Tibial artery (tissue), 4 donors: ENCODE measurements at places on chromosomes 1 and 21.
A peak's percentile ranks its signal among the peaks of the same experiment; 100 is the strongest.

- peak overlapping the region; percentile 52 for H3K27ac ChIP-seq
- no peaks in the 10 kb centered on the region for H3K4me1 ChIP-seq
- H3K27me3 ChIP-seq: no peaks in the 10 kb centered on the region
- no peak overlapping the region for H3K4me3 ChIP-seq
- DNase-seq: no peak
Observed at GRCh38 chr1:64195081-64195395, 8.4 kb upstream of the UBE2U start.

DNA sequence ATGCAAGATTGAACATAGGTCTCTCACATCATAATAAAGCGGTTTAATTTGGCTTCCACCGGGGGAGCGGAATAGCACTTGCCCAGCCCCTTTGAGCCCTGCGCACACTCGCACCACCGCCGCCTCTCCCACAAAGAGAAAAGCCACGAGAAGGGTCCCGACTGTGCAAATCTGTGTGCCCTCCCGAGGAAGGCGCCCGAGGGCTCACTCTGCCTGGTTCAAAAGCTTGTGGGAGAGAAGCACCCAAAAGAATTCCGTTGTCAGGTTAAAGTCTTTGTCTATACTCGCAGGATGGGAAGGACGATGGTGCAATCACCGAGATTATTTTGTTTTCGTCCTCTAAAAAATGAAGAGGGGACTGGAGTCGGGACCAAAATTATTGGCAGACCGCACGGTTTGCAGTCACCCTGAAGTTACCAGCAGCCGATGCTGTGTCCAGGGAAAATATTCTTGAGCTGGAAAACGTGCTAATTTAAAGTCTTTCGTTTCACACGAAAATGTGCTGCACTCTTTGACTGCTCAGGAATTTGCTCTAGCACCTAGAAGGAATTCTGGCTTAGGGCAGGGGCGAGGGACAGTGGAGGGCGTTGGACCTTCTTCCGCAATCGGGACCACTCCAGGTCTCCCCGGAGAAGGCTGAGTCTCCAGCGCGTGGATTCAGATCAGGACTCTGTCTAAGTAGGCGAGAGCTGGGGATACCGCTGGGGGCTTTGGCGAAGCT, 6.6 kb upstream of the SIM2 start:
- peaks cover 15% of the 10 kb centered on the region for H3K4me1 ChIP-seq
- no peak overlapping the region for H3K4me3 ChIP-seq
- H3K36me3 ChIP-seq: no peaks in the 10 kb centered on the region
- no peak overlapping the region for H3K27ac ChIP-seq
- H3K27me3 ChIP-seq: peaks cover 95% of the 10 kb centered on the region

DNA sequence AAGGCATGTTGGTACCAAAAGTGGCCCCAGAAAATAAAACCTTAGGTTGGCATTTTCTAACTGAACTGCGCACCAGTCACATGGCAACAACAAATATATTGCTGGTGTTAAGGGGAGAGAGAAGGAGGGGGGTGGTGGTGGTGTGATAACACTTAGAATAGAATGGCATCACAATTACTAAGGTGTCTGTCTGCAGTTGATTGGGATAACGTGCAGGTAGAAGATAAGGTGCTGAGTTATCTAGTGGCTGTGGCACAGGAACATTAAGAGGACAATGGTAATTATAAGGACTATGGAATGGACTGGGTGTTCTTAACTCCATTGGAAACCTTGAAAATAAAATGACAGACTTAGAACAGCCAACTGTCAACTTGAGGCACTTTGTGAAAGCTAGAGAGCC, 1.4 kb upstream of the YIPF1 start:
- DNase-seq: no peak
- H3K4me1 ChIP-seq: no peaks in the 10 kb centered on the region
- peaks cover 3% of the 10 kb centered on the region for H3K36me3 ChIP-seq
- H3K27me3 ChIP-seq: no peaks in the 10 kb centered on the region
- no peak overlapping the region for H3K27ac ChIP-seq

GRCh38 chr21:35231090-35231489, 182.0 kb upstream of the RUNX1 start:
- no peak for DNase-seq
- peaks cover 6% of the 10 kb centered on the region for H3K4me1 ChIP-seq
- H3K36me3 ChIP-seq: no peaks in the 10 kb centered on the region

GRCh38 chr21:19648391-19648790, 1244.8 kb upstream of the TMPRSS15 start:
- no peaks in the 10 kb centered on the region for H3K36me3 ChIP-seq
- no peak overlapping the region for H3K4me3 ChIP-seq
- H3K4me1 ChIP-seq: no peaks in the 10 kb centered on the region
- no peaks in the 10 kb centered on the region for H3K27me3 ChIP-seq
- no peak for DNase-seq
- H3K27ac ChIP-seq: no peak overlapping the region

GRCh38 chr1:209675565-209676154, 448 bp downstream of the G0S2 start:
- DNase-seq: no peak
- no peak overlapping the region for H3K27ac ChIP-seq
- H3K36me3 ChIP-seq: no peaks in the 10 kb centered on the region
- H3K27me3 ChIP-seq: no peaks in the 10 kb centered on the region

GRCh38 chr21:28602546-28602945, 390.1 kb downstream of the LTN1 start:
- H3K36me3 ChIP-seq: no peaks in the 10 kb centered on the region
- no peak overlapping the region for H3K4me3 ChIP-seq
- H3K4me1 ChIP-seq: no peaks in the 10 kb centered on the region
- DNase-seq: no peak

GRCh38 chr1:66371233-66372005, 162.5 kb upstream of the SGIP1 start:
- H3K27me3 ChIP-seq: no peaks in the 10 kb centered on the region
- peaks cover 19% of the 10 kb centered on the region for H3K4me1 ChIP-seq
- peak; percentile 37 for DNase-seq
- H3K36me3 ChIP-seq: peaks cover 59% of the 10 kb centered on the region
- H3K27ac ChIP-seq: peak overlapping the region; percentile 48

DNA sequence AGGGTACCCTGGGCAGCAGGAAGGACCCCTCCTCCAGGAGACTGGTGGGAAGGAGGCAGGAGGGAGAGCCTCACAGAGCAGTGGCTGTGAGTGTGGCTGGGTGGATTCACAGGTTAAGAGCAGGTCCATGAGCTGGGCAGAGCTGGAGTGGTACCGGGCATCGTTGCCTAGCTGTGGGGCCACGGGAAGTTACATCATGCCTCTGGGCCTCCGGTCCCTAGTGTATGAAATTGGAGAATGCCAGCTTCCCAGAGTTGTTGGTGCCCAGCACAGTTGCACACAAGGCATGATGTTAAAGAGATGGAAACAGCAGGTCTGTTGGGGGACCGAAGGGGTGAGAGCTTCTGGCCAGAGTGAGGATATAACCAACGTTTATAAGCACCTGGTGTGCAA, 18.5 kb downstream of the FOXO6 start:
- H3K27me3 ChIP-seq: no peaks in the 10 kb centered on the region
- no peak overlapping the region for H3K4me3 ChIP-seq
- H3K36me3 ChIP-seq: no peaks in the 10 kb centered on the region
- peaks cover 23% of the 10 kb centered on the region for H3K4me1 ChIP-seq

DNA sequence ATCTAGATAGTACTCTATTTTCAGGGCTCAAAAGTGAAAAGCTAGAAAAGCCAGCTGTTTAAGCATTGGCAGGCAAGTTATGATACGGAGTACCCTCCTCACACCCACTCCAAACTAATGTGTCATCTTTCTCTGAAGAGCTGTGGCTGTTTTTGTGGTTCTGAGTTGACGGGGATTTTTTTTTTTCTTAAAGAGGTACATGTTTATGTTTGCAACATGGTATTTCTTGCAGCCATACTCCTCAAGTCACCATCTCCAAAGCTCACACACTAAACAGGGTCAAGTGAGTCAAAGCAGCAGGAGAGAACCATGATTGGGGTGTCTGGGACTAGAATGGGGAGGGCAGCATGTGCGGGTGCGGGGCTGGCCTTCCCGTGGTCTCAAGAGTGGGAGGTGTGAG, 347.2 kb downstream of the DISC1 start:
- H3K4me1 ChIP-seq: no peaks in the 10 kb centered on the region
- no peaks in the 10 kb centered on the region for H3K27me3 ChIP-seq
- DNase-seq: no peak

- no peaks in the 10 kb centered on the region for H3K27me3 ChIP-seq
- peak; percentile 64 for DNase-seq
- peaks cover 12% of the 10 kb centered on the region for H3K36me3 ChIP-seq
- H3K27ac ChIP-seq: peak overlapping the region; percentile 94
- peak overlapping the region; percentile 79 for H3K4me3 ChIP-seq
Observed at GRCh38 chr1:87335175-87335884, 6.7 kb downstream of the LMO4 start.

DNA sequence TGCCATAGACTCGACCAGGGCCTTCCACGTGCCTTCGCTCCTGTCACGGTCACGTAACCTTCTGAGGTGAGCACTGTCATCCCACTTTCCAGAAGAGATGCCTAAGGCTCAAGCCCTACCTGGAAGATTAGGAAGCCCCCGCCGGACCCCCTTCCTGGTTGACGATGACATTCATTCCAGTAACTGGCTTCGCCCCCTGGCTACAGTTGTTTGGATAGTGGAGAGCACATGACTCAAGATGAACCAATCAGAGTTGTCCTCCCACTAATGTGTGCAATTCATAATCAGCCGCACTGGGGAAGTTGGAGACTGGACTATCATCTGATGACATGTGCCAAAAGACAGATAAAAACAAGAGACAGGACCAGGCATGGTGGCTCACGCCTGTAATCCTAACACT, 104.0 kb upstream of the GJB5 start:
- DNase-seq: no peak
- H3K27ac ChIP-seq: no peak overlapping the region
- no peak overlapping the region for H3K4me3 ChIP-seq
- H3K36me3 ChIP-seq: no peaks in the 10 kb centered on the region

GRCh38 chr1:23554481-23555269, 4.6 kb downstream of the ID3 start:
- DNase-seq: peak; percentile 93
- H3K4me3 ChIP-seq: peak overlapping the region; percentile 85
- no peaks in the 10 kb centered on the region for H3K27me3 ChIP-seq
- H3K4me1 ChIP-seq: no peaks in the 10 kb centered on the region
- peaks cover 18% of the 10 kb centered on the region for H3K36me3 ChIP-seq

- peaks cover 85% of the 10 kb centered on the region for H3K36me3 ChIP-seq
- H3K27me3 ChIP-seq: no peaks in the 10 kb centered on the region
- no peaks in the 10 kb centered on the region for H3K4me1 ChIP-seq
Observed at GRCh38 chr1:56507925-56508522, 71.3 kb downstream of the PLPP3 start.

DNA sequence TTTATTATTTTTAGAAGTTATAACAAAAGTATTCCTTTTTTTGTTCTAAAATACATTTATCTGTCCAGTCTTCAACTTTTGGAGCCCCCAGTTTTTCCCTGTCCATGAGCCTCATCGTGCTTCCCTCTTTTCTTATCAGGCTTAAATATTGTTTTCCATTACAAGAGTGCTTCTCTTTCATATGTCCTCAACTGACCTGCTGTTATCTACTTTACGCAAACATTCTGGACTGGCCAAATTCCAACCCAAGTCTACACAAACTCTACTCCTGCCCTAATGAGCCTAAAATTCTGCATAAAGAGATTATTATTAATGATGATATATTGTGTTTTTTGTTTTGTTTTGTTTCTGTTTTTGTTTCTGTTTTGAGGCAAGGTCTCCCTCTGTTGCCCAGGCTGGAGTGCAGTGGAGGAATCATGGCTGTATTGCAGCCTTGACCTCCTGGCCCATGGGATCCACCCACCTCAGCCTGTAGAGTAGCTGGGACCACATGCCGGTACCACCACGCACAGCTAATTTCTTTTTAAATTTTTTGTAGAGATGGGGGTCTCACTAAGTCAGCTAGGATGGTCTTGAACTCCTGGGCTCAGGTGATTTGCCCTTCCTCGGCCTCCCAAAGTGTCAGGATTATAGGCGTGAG, 318.8 kb upstream of the NEGR1 start:
- no peaks in the 10 kb centered on the region for H3K4me1 ChIP-seq
- no peak overlapping the region for H3K4me3 ChIP-seq
- H3K27me3 ChIP-seq: no peaks in the 10 kb centered on the region
- no peak overlapping the region for H3K27ac ChIP-seq
- H3K36me3 ChIP-seq: no peaks in the 10 kb centered on the region
- no peak for DNase-seq

GRCh38 chr1:226882631-226883409, 12.4 kb downstream of the PSEN2 start:
- H3K27ac ChIP-seq: peak overlapping the region; percentile 3
- peak; percentile 32 for DNase-seq
- no peaks in the 10 kb centered on the region for H3K27me3 ChIP-seq
- H3K4me1 ChIP-seq: no peaks in the 10 kb centered on the region

GRCh38 chr1:116704278-116704677, 36.7 kb upstream of the IGSF3 start:
- no peaks in the 10 kb centered on the region for H3K4me1 ChIP-seq
- H3K36me3 ChIP-seq: no peaks in the 10 kb centered on the region
- no peaks in the 10 kb centered on the region for H3K27me3 ChIP-seq
- no peak for DNase-seq

GRCh38 chr1:225447650-225448089, 19.8 kb upstream of the LBR start:
- H3K27ac ChIP-seq: peak overlapping the region; percentile 88
- H3K36me3 ChIP-seq: no peaks in the 10 kb centered on the region
- DNase-seq: peak; percentile 92
- peak overlapping the region; percentile 47 for H3K4me3 ChIP-seq

DNA sequence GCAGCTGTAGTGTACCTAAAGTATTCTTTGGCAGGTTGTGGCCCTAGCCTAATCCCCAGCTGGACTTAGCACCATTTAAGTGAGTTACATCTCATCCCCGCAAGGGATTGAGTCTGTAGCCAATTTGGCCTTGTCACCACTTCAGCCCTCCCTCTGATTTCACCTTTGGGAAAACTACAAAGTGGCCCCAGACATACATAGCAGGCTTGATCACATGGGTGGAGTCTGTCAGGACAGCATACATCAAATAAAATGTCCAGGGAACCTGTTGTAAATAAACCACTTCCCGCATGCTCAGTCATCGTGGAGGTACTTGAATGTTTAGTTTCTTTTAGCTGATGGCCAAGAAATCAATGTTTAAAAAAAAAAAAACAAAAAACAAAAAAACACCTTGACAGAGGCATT, 142.5 kb downstream of the DHRS3 start:
- no peaks in the 10 kb centered on the region for H3K36me3 ChIP-seq
- no peaks in the 10 kb centered on the region for H3K4me1 ChIP-seq
- no peak overlapping the region for H3K4me3 ChIP-seq
- H3K27me3 ChIP-seq: no peaks in the 10 kb centered on the region

- peak overlapping the region; percentile 77 for H3K4me3 ChIP-seq
- no peaks in the 10 kb centered on the region for H3K27me3 ChIP-seq
- H3K27ac ChIP-seq: peak overlapping the region; percentile 92
- peak; percentile 81 for DNase-seq
Observed at GRCh38 chr21:34072145-34073031, 990 bp upstream of the MRPS6 start.

- DNase-seq: peak; percentile 51
- peak overlapping the region; percentile 28 for H3K27ac ChIP-seq
- H3K4me1 ChIP-seq: peaks cover 16% of the 10 kb centered on the region
- no peaks in the 10 kb centered on the region for H3K36me3 ChIP-seq
Observed at GRCh38 chr1:234309598-234310459, 63.4 kb upstream of the COA6 start.
